ENCODE measurements at places on chromosomes 3 and 15. TPM values are rescaled to one million over a fixed set of nuclear protein-coding genes. Genes with fewer than 3 reads are reported as not detected.

DNA sequence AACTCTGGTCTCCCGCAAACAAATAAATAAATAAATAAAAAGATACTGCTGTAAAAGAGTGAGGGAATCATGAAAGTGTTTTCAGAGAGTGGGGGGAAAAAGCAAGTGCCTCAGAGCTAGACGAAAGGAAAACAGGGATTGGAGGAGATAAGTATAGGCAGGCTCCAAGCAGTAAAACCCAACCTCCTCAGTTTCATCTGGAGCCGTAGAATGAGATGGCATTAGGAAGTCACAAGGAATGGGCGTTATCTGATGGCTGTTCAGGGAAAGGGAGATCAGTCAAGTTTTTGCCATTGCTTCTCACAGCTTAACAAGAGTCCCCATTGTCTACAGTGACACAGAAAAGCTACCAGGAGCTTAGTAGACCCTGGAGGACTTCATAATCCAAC, 451.5 kb upstream of the PPP2R3A start:
- DNase-seq = no peak

DNA sequence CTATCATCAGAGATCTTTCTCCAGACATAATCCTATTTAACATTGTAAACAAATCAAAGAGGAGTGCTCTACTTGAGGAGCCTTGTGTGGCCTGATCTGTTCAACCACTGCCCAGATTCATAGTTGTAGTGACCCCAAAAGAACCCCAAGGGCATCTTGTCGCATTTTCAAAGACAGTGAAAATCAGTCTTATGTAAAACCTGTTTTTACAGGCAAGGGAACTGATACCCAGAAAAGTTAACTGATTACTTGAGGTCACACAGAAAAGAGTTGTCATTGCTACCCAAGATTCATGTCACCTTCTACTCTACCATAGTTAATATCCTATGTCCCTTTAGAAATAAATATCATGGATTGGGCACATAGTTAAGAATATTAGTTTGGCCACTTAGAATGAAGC, 40.5 kb upstream of the ARPP21 start:
- no peak for DNase-seq

DNA sequence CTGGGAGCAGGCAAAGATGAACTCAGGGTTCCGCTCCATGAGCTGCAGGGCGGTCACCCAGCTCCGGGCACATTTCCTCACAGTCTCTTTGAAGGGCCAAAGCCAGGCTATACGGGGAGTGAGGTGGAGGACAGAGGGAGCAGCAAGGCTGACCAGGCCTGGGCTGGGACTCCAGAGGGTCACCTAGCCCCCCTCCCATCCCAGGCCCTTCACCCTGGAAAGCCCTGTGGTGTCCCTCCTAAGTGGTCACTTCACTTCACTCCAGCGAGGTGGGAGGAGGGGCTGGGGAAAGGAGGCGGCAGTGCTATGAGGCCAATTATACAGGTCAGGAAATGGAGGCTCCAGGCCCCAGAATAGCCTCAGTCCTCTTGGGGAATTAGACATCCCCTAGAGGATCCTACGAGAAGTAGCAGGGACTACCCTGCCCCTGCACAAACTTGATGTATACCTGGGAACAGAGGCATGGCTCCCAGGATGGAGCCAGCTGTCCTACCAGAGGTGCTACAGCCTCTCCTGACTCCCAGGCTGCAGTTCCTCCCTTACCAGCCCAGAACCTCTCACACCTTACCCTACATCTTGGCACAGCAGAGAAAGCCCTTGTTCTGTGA, 5.7 kb downstream of the MAN2C1 start:
- no peak for DNase-seq

GRCh38 chr3:181613191-181613590, 98.5 kb upstream of the SOX2 start:
- DNase-seq = peak; percentile 47

The SLC24A5 gene
- polyA plus RNA-seq = not detected

All from endothelial cell of umbilical vein (primary cell).